ENCODE measurements at places on chromosomes 3 and 15.

GRCh38 chr3:126104742-126105605 is 21.1 kb upstream of the SLC41A3 start:
- DNase-seq, result no peak

GRCh38 chr3:63096248-63097058 is 181.7 kb upstream of the SYNPR start:
- no peak for DNase-seq

- DNase-seq, result no peak
Observed at GRCh38 chr3:25723802-25724201, 59.1 kb upstream of the TOP2B start.

DNA sequence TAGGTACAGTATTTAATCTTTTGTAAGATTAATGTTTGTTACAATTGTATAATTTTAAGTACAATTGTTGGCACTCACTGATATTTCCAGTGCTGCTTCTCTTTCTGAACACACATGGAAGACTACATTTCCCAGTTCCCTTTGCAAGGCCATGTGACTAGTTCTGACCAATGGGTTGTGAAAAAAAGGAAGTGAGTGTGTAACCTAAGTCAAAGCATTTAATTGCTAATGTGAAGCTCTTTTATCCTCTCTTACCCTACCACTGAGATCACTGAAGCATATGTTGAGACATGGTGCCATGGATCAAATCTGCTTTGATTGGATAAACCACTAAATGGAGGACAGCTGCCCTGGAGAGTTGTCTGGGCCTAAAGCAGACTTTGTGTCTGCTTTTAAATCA is 83.9 kb upstream of the PLXND1 start:
- DNase-seq, result peak; percentile 73

DNA sequence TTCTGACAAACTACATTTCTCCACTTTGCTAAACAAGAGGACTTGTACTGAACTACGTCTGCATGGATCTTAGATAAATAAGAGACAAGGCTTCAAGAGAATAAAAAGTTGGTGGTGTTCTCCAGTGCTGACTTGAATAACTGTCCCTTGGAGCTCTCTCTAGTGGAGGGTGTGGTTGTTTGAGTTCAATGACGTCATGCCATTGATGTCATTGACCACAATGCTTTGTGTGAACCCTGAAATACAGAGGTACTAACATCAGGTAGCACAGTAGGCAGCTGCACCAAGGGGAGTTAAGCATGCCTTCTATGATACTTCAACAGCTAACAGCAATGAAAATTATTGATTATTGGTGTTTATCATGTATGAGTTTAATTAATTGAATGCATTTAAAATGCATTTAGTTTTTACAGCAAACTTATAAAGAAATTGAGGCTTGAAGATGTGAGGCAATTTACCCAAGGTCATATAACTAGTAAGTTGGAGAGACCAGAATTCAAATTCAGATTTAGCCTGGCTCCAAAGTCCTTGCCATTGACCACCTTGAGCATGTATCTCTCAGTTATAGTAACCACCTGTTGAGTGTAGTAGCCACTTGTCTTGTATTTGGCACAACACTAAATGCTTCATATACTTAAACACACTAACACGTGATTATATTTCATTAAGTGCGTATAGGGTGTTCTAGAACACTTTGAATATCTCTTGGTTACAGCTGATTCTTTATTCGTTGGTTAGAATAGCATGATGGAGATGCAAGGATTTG is 126.0 kb upstream of the ANKRD28 start:
- no peak for DNase-seq

DNA sequence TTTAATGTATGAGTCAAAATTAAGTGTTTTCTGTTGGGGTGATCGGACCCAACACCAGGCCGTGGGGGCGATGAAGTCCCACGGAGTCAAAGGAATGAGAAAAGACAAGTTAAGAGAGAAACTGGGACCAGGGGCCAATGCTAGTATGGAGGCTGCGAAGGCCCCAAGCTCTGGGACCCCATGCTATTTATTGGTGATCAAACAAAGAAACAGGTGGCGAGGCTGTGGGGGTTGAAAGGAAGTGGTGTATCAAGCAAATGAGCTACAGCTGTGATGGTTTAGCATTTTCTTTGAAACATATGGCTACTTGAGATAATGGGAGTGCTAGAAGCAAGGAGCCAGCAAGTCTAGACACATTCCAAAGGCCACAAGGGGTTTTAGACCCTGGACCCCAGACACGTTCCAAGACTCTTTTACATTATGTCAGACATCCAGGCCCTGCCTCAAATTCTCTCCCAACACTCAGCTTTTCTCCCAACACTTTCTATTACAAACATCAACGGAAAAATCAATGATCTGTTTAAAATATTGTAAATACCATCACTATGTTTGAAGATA is 56.0 kb upstream of the SNRPN start:
- no peak for DNase-seq

GRCh38 chr3:13690636-13691035 is 141.7 kb downstream of the FBLN2 start:
- DNase-seq, result no peak

- DNase-seq, result no peak
Observed at GRCh38 chr3:39021029-39021428, 30.7 kb downstream of the SCN11A start.

- DNase-seq, result no peak
Observed at GRCh38 chr3:138732456-138732855, 102.3 kb downstream of the PIK3CB start.

- DNase-seq, result no peak
Observed at GRCh38 chr3:153245661-153246060, 83.6 kb downstream of the RAP2B start.

GRCh38 chr3:24494618-24495325 is at the start of gene THRB:
TSS of gene THRB (minus strand) at chr3:24494850.
- peak; percentile 43 for DNase-seq

DNA sequence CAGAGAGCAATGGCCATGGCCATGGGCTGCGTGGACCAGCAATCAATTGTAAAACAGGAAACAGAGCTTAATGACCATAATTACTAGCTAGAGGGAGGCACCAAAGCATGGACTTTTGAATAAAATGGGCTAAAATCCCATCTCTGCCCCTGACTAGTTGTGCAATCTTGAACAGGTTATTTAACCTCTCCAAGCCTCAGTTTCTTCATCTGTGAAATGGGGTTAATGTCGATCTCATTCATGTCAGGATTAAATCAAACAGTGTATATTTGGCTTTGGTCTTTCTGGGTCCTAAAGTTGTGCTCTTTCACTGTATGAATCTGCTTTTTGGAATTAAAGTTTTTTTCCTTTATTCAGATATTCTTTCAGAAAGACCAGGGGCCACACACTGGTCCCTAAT is 36.1 kb downstream of the ABTB1 start:
- DNase-seq, result no peak

DNA sequence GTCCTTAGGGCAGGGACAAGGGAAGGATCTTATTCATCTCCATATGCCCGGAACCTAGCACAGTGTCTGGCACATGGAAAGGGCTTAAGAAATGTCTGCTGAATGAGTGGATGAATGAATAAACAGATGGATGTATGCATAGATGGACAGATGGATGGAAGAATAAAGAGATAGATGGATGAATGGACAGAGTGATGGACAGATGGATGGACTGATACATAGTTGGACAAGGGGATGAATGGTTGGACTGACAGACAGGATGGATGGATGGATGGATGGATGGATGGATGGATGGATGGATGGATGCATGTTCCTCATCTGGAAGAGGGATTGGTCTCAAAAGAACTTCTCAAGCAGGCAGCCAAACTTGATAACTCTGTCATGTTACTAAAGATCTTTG is 177.6 kb downstream of the MEGF11 start:
- DNase-seq, result no peak

DNA sequence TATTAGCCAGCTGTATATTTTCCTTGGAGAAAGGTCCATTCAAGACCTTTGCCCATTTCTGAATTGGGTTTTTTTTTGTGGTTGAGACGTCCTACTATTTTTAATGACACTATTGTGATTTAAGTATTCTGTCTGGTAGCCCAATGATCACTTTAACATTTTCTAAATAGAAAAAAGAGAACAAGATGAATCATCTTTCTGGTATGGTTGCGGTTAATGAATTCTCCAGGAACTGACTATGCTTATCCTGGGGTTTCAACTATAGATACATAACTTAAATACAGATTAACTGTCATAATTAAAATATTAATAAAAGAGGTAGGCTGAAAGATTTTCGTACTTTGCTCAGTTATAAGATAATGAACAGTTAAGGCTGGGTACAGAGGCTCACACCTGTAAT is 51.9 kb downstream of the PBRM1 start:
- DNase-seq, result peak; percentile 47

GRCh38 chr3:8665407-8665896 is 20.9 kb upstream of the SSUH2 start:
- no peak for DNase-seq

DNA sequence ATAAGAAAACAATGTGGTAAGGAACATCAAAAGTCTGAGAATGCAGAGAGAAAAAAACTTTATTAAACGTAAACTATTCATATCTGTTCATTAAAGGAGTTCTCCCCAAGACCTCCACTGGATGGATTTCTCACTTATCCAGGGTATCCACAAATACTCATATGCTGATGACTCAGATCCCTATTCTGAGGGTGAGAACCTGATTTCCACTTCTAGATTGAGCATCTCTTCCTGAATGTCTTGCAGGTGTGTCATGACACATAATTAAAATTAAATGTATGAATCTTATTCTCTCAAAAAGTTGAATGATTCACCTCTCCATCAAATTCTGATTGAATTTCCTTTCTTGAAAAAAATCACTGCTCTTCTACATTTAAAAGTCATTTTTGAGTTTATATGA is 199.9 kb downstream of the MFSD1 start:
- no peak for DNase-seq

GRCh38 chr15:29233566-29233965 is 36.1 kb downstream of the NSMCE3 start:
- peak; percentile 6 for DNase-seq

DNA sequence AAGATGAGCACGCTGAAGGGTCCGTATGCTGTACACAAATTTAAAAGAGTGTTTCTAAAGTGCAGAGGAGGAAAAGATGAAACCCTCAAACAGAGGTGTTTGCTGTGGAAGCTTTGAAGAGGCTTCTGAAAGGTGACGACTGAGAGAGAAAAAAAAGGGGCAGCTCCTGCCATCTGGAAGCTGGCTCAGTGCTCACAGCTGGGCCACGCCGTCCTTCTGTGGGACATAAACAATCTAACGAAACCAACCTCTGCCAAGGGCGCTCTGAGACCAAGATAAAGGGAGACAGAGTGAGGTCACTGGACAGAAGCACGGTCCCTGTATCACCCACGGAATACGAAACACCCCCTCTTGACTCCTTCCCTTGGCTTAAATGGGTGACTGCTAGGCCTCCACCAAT is 96.3 kb upstream of the SLC6A6 start:
- DNase-seq, result no peak

GRCh38 chr3:129534428-129535027 is 6.1 kb downstream of the RHO start:
- no peak for DNase-seq

DNA sequence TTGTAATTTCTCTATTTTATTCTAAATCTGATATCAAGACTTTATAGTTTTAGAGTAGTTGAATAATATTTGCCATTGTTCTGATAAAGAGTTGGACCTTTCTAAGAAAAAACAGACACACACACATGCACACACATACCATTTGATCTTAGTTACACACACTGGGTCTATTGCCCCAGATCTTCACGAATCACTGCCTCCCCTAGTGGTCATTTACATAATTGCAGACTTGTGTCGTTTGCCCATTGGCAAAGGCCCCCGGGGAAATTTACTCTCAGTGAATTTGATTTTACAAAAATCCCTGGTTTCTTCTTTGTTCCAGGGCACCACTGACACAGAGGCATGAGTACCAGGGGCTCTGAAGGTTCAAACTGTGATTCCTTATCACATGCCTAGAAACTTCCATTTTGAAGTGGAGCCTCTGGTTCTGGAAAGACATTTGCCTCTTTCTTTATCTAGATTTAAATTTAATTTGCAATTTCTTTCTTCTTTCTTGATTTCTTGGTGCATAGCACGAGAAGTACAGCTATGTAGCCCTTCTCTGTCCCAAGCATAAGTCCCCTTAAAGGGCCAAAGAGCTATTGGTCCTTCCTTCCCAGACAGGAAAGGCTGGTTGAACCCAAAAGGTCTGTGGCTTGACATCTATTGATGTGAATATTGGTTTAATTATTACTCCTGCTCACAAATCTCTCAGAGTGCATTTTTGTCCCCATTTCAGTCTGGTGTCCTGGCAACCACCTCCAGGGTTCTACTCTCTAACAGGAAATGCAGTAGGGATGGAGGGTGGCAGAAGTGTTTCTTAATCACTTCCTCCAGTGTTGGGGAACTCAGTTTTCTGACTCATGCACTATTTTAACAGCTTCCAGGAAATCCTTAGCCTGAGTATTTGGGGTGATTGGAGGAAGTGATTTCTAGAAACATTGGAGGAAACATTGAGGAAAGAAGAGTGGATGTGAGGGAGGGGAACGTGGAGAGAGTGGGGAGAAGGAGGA is 32.4 kb upstream of the SLC6A11 start:
- peak; percentile 13 for DNase-seq

DNA sequence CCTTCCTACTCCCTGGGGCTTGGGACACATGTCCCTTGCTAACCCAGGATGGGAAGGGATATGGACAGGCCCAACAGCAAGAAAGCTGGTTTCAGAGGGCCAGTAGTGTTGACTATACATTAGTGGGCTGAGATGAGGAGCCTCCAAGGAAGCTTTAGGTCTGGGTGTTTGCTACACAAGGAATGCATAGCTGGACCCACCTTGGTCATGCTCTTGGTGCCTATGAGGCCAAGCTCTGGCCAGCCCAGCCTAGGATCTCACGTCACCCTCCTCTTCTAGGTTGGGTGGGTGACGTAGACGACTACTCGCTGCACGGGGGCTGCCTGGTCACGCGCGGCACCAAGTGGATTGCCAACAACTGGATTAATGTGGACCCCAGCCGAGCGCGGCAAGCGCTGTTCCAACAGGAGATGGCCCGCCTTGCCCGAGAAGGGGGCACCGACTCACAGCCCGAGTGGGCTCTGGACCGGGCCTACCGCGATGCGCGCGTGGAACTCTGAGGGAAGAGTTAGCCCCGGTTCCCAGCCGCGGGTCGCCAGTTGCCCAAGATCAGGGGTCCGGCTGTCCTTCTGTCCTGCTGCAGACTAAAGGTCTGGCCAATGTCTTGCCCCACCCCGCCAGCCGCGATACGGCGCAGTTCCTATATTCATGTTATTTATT is 653 bp upstream of the WDR6 start:
- DNase-seq, result peak; percentile 59

- no peak for DNase-seq
Observed at GRCh38 chr15:67172172-67172571, 82.3 kb downstream of the AAGAB start.

DNA sequence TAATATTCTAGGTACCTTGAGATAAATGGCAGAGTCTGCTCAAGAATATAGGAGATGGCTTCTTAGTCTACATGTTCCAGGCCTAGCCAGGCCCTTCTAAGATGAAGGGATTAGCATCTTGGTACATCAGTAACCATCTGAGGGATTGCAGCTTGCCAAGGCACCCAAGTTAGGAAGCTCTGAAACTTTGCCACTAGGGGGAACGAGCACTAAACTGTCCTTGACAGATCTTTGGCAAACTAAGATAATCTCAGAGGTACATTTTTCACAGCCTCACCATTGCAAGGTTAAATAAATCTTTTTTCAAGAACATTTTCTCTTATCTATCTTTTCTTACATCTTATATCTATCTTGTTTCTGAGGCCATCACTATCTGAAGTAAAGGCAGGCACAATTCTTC is 351.2 kb downstream of the RAP2B start:
- DNase-seq, result no peak

GRCh38 chr15:35507932-35508638 is 37.9 kb downstream of the DPH6 start:
- DNase-seq, result no peak
